ENCODE measurements at places on chromosomes 11 and 22.

DNA sequence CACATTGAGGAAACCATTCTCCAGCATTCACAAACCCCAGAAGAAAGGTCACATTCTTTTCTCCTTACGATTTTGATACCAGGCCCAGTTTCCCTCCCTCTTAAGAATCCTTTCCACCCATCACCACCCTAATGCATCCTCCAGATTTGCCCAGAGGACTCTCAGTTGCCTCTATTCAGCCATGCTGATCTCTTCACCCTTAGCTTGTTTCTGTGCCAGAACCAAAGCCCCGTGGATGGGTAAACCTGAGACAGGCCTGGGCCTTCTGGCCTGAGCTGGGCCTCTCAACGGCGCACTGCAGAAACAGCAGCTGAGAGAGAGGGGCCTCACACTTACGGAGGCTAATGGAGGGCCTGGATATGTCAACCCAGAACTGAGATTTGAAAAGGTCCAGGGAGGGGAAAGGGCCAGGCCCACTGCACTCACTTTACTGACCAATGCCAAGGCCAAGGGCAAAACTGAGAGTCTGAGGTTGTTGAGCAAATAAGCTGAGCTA lies 32.2 kb upstream of the OAF start:
- DNase-seq, result no peak

GRCh38 chr22:31628362-31628761 lies 33.7 kb downstream of the PISD start:
- DNase-seq, result no peak

GRCh38 chr22:28773461-28773867 lies 969 bp downstream of the CCDC117 start:
- DNase-seq, result no peak

- no peak for DNase-seq
These were observed 7.7 kb upstream of the PRRG4 start for GRCh38 chr11:32821917-32822560.

GRCh38 chr22:46086577-46087335 lies 63.6 kb upstream of the PPARA start:
- no peak for DNase-seq

DNA sequence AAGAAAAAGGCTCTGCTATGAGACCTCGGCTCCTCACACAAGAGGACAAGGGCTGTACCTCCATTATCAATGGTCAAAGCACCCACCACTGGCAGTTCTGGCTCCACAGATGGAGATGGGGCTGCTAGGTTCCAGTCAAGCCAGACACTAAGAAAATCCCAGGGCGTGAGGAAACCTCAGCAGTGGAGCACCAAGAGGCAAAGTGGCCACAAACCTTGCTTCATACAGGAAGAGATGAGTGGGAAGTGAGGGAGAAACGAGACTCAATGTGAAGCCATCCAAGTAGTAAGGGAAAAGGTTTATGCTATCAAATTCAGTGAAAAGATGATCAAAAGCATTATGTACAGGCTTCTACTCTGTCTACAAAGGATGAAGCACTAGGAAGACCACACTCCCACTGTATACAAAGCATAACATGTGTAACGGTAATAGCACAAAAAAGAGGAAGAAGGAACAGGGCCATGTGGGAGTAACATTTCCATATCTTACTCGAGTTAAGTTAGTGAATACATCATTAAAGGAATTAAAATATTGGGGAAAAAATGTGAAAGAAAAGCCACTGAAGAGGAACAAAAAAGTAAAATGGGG lies 27.0 kb downstream of the POLDIP3 start:
- DNase-seq, result no peak

DNA sequence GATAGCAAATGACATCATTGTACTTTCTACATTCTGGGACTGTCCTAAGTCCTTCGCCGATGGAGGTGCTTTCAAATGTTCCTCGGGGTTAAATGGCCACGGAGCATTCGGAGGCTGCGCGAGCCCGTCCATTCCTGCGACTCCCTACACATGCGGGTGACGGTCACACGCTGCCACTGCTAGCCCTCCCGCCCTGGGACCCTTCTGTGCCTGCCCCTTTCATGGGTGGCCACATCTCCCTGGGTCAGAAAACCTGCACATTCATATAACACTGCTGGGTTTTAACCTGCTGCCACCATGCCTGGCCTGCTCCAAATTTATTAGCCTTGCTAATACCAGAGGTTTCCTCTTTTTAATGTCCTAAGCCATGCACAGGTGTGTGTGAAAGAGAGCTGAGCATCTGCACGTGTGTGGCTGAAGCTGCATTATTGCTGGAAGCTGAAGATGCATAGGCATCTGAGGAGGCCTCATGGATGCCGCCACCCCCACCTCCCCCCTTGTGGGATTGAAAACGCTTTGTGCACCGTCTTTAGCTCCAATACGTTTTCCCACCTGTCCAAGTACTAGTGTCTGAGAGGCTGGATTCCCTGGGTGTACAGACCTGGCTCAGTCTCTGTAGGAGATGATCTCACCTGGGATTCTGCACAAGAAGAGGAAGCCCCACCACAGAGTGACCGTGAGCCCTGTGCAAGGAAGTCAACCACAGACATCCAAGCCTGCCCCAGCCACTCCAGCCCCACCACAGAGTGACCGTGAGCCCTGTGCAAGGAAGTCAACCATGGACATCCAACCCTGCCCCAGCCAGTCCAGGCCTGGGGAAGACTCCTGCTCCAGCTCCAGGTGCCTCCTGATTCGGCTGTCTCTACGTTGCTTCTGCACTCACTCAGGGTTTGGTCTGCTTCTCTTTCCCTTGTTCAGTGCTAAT lies 626.4 kb downstream of the BRD1 start:
- no peak for DNase-seq

GRCh38 chr11:112016088-112016764 lies 9.0 kb upstream of the DLAT start:
- no peak for DNase-seq

DNA sequence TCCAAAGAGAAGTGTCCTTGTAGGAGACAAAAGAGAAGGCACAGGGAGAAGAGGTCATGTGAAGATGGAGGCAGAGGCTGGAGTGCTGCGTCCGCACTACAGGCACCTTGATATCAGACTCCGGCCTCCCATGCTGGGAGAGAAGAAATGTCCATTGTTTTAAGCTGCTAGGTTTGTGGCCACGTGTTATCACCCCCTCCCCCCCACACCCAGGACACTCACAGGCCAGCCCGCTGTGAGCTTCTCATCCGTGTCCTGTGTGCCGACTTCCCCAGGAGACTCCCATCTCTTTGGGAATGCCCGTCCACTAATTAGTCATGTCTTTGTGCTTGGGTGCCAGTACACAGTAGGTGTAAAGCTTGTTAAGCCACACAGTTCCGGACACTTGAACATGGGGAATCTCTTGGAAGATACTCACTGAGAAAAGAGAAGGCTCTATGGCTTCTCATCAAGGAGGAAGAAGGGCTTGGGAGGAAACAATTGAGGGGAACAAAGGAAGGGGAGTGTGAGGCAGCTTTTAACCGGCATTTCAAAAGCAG lies 1234.7 kb downstream of the TBC1D22A start:
- DNase-seq, result no peak

DNA sequence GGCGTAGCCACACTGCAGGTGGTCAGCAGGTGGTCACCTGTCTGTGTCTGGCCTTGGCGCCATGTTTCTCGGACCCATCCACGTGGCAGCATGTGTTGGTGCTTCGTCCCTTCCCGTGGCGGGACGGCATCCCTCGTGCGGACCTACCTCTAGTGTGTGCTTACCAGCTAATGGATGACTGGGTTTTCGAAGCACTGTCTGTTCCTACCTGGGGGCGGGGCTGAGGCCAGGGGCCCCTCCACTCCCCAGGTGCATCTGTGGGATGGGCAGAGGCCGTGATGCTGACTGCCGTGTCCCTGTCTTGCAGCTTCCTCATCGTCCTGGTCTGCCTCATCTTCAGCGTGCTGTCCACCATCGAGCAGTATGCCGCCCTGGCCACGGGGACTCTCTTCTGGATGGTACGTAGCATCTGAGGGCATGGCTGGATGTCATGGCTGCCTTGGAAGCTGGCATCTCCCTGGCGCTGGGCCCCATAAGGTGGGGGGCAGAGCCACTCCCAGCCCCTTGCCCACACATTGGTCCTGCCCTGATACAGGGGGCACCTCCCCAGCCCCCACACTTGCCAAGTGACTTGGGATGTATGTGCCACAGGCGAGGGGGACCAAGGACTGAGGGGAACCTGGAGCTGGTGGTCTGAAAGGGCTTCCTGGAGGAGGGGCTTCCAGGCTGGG lies 82.9 kb downstream of the KCNQ1 start:
- DNase-seq, result no peak

DNA sequence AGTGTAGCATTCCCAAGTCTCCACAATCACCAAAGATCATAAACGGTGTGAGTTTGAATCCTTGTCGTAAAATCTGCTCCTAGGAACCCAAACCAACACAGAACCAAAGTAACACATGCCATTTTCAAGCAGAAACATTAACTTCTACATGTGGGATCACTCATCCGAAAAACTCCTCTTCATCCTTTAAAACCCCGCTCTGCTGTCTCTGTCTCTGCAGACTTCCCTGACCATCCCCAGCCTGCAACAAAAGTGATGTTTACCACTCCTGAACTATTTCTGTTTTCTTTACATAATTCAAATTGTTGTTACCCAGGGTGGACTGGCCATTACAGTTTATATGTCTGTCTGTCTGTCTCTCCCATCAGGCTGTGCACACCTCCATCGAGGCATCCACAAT lies 54.0 kb downstream of the SLC1A2 start:
- no peak for DNase-seq

- no peak for DNase-seq
These were observed 84.8 kb upstream of the SHANK2 start for GRCh38 chr11:71336996-71337754.

GRCh38 chr11:132595246-132595645 lies 937.1 kb downstream of the OPCML start:
- no peak for DNase-seq

GRCh38 chr11:108914981-108915380 lies 250.1 kb downstream of the DDX10 start:
- no peak for DNase-seq

- no peak for DNase-seq
These were observed 19.9 kb upstream of the ME3 start for GRCh38 chr11:86692317-86692716.

DNA sequence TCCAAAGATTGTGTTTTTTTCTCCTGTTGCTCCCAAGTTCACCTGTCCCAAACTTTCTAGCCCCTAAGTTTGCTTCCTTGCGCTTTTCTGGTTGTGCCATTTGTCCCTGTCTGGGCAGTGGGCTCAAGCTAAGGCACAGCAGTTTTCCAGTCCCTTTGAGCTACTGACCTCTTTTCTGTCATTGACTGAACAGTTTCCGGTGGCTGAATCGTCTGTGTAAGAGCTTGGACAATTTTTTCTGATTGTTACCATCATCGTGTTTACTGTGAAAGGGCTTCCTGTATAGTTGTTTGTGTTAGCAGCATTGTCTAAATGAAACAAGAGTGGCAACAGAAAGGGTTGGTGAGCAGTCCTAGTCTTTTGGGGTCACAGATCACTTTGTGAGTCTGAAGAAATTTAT lies 49.8 kb downstream of the BMAL1 start:
- no peak for DNase-seq

DNA sequence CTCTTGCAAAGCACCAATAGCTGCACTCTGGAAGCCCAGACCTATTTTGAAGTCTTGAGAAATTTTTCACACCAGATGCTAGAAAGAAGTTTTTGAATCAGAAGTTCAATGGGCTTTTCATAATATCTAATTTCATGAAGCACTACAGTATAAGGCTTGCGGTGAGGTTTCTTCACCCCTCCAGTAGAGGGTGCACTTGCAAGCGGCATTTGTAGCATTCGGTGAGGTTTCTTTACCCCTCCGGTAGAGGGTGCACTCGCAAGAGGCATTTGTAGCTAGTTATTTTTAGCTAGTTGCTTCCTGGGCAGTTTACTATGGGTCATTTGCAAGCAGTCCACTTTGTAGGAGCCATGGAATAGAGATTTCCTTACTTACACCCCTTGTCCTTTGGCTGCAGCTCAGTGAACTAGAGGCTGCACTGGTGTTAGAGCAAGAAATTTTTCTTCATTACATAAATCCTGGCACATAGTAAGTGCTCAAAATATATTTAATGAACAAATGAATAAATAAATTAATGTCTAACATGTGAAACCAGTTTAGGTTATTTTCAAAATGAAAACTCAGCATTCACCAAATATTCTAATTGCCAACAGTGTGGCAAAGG lies 7.8 kb upstream of the NOX4 start:
- DNase-seq, result no peak

DNA sequence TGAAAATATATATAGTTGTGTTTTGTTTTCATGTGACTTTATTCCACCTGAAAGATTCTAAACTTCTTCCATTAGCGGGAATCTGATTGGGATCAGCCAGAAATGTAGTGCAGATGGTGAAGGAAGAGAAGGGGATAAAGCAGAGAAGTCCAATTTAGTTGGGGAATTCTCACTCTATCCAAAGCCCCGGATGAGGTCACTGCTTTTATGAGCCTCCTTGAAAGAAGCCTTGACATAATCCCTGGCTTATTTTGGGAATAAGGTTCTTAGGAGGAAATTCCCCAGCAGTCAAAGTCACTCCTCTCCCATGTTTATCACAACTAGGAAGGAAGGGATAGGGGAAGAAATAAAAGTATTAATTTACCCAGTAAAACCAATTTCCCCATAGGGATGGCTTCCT lies 41.1 kb downstream of the OSBP start:
- DNase-seq, result no peak

- no peak for DNase-seq
These were observed 15.8 kb downstream of the BLID start for GRCh38 chr11:122100037-122100755.

- DNase-seq, result no peak
These were observed 425.9 kb downstream of the TMEM135 start for GRCh38 chr11:87463486-87464102.

- no peak for DNase-seq
These were observed 37.5 kb upstream of the RTL6 start for GRCh38 chr22:44535362-44536095.

Data from stimulated activated CD8-positive, alpha-beta memory T cell treated with anti-CD3 and anti-CD28 coated beads, Interleukin-2, amount 100 ng/mL, for 1 hour (primary cell).